ENCODE measurements at places on chromosomes 4 and X.

GRCh38 chrX:134713618-134714107 lies 55.4 kb upstream of the PLAC1 start:
- no peak for DNase-seq

GRCh38 chr4:133268205-133268604 lies 119.1 kb downstream of the PCDH10 start:
- DNase-seq = no peak

GRCh38 chrX:18406531-18407266 lies 18.7 kb upstream of the CDKL5 start:
- no peak for DNase-seq

- DNase-seq = peak; percentile 16
Observed at GRCh38 chrX:48779399-48779798, 7.0 kb upstream of the GATA1 start.

- DNase-seq = no peak
Observed at GRCh38 chr4:37609626-37610025, 76.5 kb downstream of the RELL1 start.

- DNase-seq = no peak
Observed at GRCh38 chr4:12961713-12962112, 522.4 kb downstream of the RAB28 start.

DNA sequence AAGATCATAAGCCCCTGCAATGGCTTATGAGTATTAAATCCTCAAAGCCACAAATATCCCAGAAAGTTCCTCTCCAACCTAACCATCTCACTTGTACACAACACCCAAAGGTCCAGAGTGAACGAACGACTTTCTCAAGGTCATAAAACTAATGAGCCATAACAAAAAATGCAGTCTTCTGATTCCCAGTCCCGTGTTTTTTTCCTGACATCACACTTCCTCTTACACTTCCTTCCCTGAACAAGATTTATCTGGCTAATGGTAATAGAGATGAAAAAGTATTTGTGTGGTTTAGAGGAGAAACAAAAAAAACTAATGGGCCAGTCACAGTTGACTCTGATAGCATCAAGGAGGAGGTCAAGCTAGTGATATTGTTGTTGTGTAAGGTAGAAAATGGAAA lies 99.5 kb upstream of the KLHL13 start:
- no peak for DNase-seq

DNA sequence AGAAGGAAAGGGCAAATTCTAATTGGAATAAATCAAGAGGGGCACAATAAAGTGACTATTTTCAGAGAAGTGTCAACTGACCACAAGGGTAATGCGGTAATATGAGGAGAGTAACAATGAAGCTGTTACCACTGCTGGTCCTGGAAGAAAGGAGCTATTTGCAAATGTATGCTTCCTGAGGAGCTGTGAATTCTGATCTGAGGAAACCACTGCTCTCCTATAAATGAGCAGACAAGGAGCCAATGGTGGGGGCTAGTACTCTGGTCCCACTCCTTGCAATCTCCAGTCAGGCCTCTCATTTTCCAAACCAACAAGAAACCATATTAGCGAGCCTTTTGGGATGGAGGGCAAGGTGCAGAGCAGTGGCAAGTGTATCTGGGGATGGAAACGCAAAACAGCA lies 770.2 kb downstream of the FSTL5 start:
- no peak for DNase-seq

GRCh38 chr4:146567396-146567795 lies 45.7 kb upstream of the SLC10A7 start:
- no peak for DNase-seq
